AG08396 (cell line): ENCODE measurements at places on chromosomes 1 and 21.

DNA sequence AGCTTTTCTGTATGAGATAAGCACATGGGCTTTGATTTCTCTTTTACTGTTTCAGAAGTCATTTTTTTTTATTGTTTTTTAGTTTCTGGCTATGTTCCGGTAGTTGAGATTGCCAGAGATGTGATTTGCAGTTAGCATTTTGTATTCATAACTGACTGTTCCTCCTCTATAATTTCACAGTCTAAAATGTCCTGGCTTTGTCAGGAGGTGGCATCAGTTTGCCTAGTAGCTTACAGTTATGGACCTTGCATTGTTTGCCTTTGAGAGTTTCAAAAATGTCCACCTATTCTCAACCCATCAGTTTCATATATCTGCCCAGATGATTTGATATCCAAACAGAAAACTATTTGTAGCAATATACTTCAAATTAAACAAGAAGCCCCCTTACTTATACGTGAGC lies 39.5 kb upstream of the ST6GALNAC3 start:
- no peak for DNase-seq

DNA sequence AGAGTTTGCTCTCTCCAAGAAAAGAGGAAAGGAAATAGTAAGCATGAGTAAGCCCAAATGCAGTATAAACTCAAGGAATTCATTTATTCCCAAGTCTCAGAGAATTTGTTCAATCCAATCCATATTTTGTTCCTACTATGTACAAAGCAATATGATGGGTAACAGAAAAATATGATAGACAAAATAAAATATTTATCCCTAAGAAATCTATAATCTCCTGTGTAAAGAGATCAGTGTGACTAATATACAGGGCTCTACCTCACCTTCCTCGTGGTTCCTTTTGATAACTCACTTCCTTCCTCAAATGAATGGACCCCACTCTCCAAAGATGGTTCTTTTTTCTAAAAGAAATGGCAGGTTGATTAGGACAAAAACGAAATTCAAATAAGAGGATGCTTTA lies 7.6 kb downstream of the CLSPN start:
- DNase-seq: no peak

DNA sequence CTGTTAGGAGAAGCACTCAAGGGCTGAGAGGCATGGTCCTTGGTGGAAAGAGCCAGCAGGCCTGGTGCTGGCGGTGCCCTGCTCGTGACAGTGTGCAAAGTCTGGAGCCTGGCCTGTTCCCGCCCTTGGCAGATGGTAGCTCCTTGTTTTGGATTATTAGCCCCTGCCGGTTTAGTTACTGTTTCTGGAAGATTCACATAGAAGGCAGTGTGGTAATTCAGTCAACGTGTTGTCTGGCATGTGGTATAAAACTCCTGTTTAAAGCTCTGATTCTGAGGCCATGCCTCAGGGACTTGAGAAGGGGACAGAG lies 6.8 kb downstream of the PKNOX1 start:
- no peak for DNase-seq

GRCh38 chr1:114455102-114455785 lies 55.8 kb downstream of the TRIM33 start:
- DNase-seq: no peak

GRCh38 chr1:94551449-94551848 lies 9.9 kb upstream of the F3 start:
- DNase-seq: no peak

DNA sequence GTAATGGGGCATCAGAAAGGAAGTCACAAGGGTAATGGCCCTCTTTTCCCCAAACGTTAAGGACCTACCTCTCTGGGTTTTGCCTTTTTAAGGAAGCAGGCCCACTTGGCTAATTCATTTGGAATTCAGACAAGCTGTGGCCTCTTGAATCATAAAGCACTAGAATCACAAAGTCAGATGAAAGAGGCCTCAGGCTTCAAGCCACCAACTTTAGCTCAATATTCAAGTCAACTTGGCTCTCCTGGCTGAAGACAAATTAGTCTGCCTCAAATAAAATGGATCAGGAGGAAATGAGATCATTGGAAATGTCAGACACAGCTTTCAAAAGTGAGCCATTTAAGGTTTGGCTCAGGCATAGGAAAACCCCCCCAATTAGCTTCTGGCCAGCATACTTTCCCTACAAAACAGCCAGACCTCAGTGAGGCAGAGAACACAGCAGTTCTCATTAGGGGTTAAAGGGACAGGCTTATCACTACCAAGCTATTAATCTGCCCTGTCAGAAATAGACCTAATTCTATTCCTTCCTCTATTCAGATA lies 34.3 kb downstream of the SLC35D1 start:
- peak; percentile 17 for DNase-seq

DNA sequence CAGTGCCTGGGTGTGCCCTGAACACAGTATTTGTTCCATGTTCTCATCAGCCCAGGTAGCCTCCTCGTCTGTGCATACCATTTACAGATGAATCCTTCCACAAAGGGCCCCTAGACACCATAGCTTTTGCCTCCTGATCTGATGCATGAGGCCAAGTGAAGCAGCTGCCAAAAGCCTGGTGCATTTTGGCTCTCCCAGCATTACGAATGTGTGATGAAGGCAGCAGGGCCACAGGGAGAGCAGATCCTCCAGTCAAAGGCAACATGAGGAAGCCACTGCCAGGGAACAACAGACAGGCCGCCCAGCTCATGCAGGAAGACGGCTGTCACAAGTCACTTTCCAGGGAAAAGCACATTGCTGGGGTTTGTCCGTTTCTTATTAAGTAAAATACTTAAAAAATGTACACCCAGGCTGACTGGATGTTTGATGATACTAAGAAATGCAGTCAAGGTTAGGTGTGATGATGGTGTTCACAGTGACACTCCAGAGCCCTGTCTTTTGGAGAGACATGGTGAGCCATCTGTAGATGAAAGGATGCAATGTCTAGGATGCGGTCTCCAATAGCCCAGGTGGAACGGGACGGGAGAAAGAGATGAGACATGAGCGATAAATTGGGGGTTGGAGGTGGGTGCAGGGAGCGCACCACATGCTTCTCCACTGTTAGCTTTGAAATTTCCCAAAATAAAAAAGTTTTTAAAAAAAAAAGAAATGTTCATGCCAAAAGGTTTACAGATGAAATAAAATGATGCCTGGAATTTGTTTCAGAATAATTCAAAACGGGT lies 48.7 kb downstream of the NPHP4 start:
- DNase-seq: no peak

DNA sequence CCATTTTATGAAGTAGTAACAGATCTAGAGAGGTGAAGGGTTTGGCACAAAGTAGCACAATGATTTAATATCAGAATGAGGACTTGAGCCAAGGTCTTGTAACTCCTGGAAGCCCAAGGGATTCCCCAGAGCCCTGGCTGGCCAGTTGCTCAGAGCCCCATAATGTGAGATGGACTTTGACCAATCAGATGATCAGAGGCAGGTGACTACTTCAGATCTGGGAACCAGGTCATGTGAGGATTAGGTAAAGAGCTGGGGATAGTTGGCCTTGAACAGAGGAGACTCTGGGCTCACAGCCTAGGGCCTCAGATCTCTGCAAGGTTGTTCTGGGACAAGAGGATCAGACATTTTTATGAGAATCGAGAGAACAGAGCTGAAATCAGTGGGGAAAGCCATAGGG lies 18.9 kb downstream of the SHISAL2A start:
- DNase-seq: no peak

- DNase-seq: no peak
Measured at GRCh38 chr1:116426401-116426800, 53.4 kb downstream of the ATP1A1 start.

DNA sequence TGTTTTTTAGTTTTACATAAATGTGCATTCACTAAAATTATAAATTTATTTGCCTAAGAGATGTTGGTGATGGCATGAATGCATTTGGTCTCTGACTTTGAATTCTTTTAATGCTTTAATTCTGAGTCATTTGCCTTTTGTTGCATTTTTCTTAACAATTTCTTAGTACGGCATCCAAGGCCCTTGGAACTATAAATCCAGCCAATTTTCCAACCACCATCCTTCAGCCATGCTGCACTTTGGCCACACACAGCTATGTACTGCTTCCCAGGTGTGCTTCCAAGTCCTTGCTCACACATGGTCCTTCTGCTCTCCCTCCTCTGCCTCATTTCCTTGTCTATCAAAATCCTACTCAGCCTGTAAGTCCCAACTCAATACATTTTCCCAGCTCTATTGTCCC lies 161.0 kb downstream of the DHRS3 start:
- DNase-seq: no peak

DNA sequence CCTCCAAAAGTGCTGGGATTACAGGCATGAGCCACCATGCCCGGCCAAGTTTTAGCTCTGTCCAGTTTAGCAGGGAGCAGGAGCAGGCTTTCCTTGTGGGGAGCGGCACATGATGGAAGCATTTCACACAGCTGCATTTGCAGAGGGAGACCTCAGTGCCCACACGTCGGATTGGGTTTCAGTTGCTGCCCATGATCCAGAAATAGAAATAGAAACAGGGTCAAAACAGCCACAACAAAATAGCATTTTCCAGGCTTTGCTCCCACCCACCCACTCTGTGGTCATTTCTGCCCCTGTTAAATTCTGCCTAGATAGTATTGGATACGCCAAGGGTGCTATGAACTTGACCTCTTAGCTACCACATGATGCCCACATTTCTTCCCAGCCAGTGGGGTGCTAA lies 128.4 kb downstream of the CNIH3 start:
- DNase-seq: no peak

DNA sequence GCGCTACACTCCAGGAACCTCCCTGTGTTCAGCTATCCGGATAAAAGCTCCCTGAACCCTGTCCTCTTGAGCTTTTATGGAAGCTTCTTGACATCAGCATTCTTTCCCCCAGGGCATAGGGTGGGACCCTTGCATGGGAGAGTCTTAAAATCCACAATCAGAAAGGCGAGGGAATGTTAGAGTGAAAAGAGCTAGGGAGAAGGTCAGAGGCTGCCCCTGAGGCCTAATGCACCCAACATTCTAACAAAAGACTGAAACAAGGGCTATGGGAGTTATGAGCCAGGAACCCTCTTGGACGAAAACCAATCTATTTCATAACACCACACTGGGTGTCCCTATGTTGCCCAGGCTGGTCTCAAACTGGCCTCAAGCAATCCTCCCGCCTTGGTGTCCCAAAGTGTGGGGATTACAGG lies 36.7 kb downstream of the NEK2 start:
- DNase-seq: no peak

GRCh38 chr1:67440339-67440738 lies 10.1 kb upstream of the SERBP1 start:
- DNase-seq: no peak

- no peak for DNase-seq
Measured at GRCh38 chr1:7469255-7469938, 301.7 kb upstream of the VAMP3 start.

- peak; percentile 55 for DNase-seq
Measured at GRCh38 chr21:43645136-43645891, 14.0 kb downstream of the HSF2BP start.

DNA sequence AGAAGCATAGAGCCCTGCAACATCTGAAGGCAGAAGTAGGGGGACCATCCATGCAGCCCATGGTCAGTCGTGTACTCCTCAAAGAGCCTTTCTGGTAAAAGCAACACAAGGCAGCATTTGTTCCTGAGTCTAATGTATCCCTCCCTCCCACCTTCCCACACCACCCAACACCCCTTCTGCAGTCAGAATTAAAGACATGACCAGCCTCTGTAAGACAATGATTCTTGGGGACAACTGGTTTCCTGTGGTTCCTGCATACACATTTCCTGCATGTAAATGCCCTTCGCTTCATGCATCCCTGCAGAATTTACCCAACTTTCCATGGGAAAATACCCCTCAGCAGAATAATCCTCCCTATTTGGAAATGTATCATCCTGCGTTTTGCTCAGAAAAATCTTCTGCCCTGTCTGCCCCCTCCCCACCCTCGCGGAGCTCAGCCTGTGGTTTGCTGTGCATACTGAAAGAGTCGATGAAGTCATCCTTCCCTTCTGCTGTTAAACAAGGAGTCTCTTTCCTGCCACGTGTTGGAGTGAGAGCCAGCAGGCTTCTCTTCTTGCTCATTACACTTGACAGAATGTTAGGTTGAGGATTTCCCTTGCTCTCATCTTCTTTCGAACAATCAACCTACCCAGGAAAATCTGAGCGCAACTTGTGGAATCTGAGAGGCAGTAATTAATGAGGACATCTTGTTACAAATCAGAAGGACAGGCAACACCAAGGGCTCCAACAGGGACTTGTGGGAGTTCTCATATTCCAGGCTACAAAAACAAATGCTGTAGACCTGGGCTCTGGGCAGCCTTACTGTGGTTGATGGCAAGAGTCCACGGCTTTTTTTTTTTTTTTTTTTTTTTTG lies 4.7 kb downstream of the TNN start:
- peak; percentile 69 for DNase-seq

- DNase-seq: no peak
Measured at GRCh38 chr1:168719306-168720111, 9.5 kb downstream of the DPT start.

DNA sequence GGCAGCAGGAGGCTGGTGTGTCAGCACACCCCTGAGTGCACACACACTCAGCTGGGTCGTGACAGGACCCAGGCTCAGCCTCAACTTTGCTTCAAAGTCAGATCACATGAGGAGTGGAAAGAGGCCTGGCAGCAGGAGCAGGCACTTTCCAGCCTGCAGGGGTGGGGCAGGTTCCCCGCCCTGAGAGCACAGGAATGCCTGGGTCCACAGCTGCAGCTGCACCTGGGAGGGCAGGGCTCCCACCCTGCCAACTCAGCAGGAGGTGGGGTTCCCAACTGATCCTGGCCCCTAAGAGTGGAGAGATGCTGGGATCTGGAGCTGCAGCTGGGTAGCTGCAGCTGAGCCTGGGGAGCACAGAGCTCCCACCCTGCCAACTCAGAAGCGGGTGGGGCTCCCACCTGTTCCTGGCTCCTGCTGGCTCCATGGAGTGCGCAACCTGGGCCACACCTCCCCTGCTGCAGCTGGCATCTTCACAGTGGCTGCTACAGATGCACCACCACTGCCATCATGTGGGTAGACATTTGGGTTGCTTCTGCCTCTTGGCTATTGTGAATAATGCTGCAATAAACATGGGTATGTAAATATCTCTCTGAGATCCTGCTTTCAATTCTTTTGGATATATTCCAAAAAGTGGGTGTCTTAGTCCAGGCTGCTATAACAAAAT lies 415.4 kb downstream of the TTLL7 start:
- DNase-seq: no peak

DNA sequence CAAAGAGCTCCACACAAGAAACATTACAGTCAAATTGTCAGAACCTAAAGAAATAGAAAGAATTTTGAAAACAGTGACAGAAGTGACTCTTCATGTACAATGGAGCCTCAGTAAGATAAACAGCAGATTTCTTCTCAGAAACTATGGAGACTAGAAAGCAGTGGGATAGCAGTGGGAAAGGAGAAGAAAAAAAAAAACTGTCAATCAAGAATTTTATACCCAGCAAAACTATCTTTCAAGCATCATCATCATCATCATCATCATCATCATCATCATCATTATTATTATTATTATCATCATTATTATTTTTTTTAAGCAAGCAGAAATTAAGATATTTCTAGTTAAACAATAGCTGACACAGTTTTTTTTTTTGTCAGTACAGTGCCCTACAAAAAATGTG lies 24.2 kb downstream of the CEP170 start:
- no peak for DNase-seq

- DNase-seq: no peak
Measured at GRCh38 chr1:17798799-17799382, 43.8 kb downstream of the ACTL8 start.

- peak; percentile 81 for DNase-seq
Measured at GRCh38 chr1:30756545-30757351, 826 bp downstream of the LAPTM5 start.
